Stomach (tissue), 19 donors: ENCODE measurements at places on chromosomes 2 and 18.

DNA sequence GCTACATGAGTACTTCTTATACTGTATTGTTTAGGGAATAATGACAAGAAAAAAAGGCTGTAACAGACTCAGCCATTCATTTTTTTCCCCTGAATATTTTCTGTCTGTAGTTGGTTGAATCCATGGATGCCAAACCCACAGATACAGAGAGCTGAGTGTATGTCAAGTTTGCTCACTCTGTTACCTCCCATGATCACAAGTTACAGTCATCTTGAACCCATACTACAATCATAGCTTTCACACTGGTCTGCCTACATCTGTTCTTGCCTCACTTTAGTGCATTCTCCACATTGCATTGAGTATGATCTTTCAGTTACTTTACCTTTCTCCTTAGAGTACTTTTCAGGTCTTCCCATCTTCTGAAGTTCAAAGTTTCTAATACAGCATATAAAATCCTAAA is 94.0 kb downstream of the BIRC6 start:
- no peaks in the 10 kb centered on the region for H3K4me1 ChIP-seq
- peaks cover 63% of the 10 kb centered on the region for H3K36me3 ChIP-seq
- no peak overlapping the region for H3K27ac ChIP-seq
- H3K4me3 ChIP-seq: no peak overlapping the region

- H3K27me3 ChIP-seq: no peaks in the 10 kb centered on the region
Observed at GRCh38 chr2:198698230-198698629, 759.5 kb downstream of the SATB2 start.

GRCh38 chr18:48896875-48897511 is 53.8 kb downstream of the SMAD7 start:
- H3K4me3 ChIP-seq: no peak overlapping the region
- H3K36me3 ChIP-seq: no peaks in the 10 kb centered on the region
- no peaks in the 10 kb centered on the region for H3K27me3 ChIP-seq
- peaks cover 38% of the 10 kb centered on the region for H3K4me1 ChIP-seq
- peak; percentile 63 for DNase-seq
- no peak overlapping the region for H3K27ac ChIP-seq

- H3K27ac ChIP-seq: no peak overlapping the region
- no peaks in the 10 kb centered on the region for H3K4me1 ChIP-seq
- H3K4me3 ChIP-seq: no peak overlapping the region
- no peaks in the 10 kb centered on the region for H3K27me3 ChIP-seq
- no peaks in the 10 kb centered on the region for H3K36me3 ChIP-seq
Observed at GRCh38 chr18:58570360-58571064, 58.4 kb downstream of the ALPK2 start.

- H3K27me3 ChIP-seq: no peaks in the 10 kb centered on the region
- peak overlapping the region; percentile 80 for H3K27ac ChIP-seq
- peaks cover 35% of the 10 kb centered on the region for H3K4me1 ChIP-seq
- H3K36me3 ChIP-seq: no peaks in the 10 kb centered on the region
- DNase-seq: no peak
Observed at GRCh38 chr2:102588213-102588939, 31.0 kb upstream of the SLC9A2 start.

DNA sequence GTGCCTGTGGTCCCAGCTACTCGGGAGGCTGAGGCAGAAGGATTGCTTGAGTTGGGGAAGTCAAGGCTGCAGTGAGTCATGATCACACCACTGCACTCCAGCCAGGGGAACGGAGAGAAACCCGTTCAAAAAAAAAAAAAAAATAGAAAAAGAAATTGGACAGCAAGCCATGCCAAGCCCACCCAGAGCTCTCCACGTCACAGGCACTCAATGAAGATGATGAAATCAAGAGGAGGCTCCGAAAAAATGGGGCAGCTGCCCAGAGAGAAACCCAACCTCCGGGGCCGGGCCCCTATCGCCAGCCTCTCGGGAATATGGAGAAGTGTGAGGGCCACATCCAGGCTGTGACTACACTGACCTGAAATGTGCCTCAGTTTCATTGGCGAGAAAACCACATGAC is 40.0 kb downstream of the BIN1 start:
- H3K36me3 ChIP-seq: peaks cover 58% of the 10 kb centered on the region
- peaks cover 25% of the 10 kb centered on the region for H3K4me1 ChIP-seq
- DNase-seq: peak; percentile 35
- H3K27ac ChIP-seq: peak overlapping the region; percentile 75

- no peak for DNase-seq
- no peaks in the 10 kb centered on the region for H3K27me3 ChIP-seq
- no peak overlapping the region for H3K4me3 ChIP-seq
- H3K36me3 ChIP-seq: no peaks in the 10 kb centered on the region
Observed at GRCh38 chr2:66852953-66853352, 418.0 kb downstream of the MEIS1 start.

GRCh38 chr2:74671479-74671878 is 17.4 kb downstream of the SEMA4F start:
- no peaks in the 10 kb centered on the region for H3K4me1 ChIP-seq
- no peak for DNase-seq
- no peak overlapping the region for H3K27ac ChIP-seq
- H3K4me3 ChIP-seq: no peak overlapping the region

- no peak overlapping the region for H3K27ac ChIP-seq
- no peaks in the 10 kb centered on the region for H3K27me3 ChIP-seq
- no peak overlapping the region for H3K4me3 ChIP-seq
- H3K36me3 ChIP-seq: no peaks in the 10 kb centered on the region
- peaks cover 55% of the 10 kb centered on the region for H3K4me1 ChIP-seq
Observed at GRCh38 chr2:106185475-106186184, 8.5 kb downstream of the UXS1 start.

DNA sequence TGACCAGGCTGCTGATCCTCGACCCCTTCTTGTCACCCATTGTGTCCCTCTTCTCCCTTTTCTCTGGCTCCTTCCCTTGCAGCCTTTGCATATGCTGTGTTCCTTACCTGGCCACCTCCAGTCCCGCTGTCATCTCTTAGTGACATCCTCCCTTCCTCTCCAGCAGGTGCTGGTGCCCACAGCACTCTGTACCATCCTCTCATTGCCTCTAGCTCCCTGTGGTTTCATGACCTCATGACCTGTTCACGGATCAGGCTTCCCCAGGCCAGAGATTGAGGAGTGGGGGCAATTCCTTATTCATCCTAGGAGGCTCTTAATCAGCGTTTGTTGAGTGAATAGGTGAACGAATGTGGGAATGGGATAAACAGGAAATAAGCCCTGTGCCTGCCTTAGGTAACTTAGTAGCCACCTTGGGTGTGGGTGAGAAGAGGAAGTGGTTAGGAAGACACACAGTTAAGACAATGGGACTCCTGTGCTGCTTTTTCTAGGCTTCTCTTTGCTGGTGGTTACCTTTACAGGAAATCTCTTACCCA is 35.5 kb downstream of the ITGA6 start:
- peak overlapping the region; percentile 90 for H3K27ac ChIP-seq
- H3K36me3 ChIP-seq: peaks cover 7% of the 10 kb centered on the region
- H3K4me1 ChIP-seq: peaks cover 32% of the 10 kb centered on the region

DNA sequence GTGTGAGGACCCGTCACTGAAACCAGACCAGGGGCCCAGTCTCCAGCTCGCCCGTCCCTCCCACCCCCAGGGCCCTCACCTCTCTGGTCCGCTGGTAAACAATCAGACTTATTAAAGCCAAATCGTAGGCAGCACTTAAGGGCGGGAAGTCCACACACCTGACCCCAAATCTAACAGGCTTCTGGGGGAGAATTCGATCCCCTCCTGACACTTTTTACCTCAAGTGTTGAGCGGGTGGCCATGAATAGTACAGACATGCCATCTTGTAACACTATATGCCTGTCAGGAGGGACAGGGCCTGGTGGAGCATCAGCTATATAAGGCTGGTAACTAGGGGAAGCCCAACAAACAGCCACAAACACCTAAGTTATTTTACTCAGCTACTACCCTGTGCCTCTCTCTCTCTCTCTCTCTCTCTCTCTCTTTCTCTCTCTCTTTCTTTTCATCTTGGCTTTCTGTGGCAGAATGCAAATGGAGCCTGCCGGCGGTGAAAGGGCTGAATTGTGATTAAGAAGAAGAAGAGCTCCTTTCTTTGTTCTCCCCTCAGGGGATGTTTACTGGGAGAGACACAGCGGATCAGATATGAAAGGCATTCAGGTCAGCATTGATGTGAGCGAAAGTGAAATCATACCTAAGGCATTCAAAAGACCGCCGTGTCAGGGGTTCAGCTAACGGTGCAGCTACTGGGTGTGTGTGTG is 9.5 kb downstream of the ZEB2 start:
- DNase-seq: no peak
- peaks cover 59% of the 10 kb centered on the region for H3K27me3 ChIP-seq
- H3K4me3 ChIP-seq: peak overlapping the region; percentile 6
- no peaks in the 10 kb centered on the region for H3K4me1 ChIP-seq
- no peaks in the 10 kb centered on the region for H3K36me3 ChIP-seq

- H3K36me3 ChIP-seq: no peaks in the 10 kb centered on the region
- H3K4me3 ChIP-seq: no peak overlapping the region
- no peaks in the 10 kb centered on the region for H3K27me3 ChIP-seq
- DNase-seq: no peak
Observed at GRCh38 chr2:192236136-192236535, 41.4 kb upstream of the TMEFF2 start.

GRCh38 chr18:54736981-54737380 is 91.3 kb upstream of the RAB27B start:
- H3K4me1 ChIP-seq: peaks cover 7% of the 10 kb centered on the region
- H3K36me3 ChIP-seq: no peaks in the 10 kb centered on the region
- no peak for DNase-seq
- no peak overlapping the region for H3K27ac ChIP-seq
- H3K4me3 ChIP-seq: no peak overlapping the region

- peaks cover 75% of the 10 kb centered on the region for H3K4me1 ChIP-seq
- H3K4me3 ChIP-seq: peak overlapping the region; percentile 30
- no peaks in the 10 kb centered on the region for H3K27me3 ChIP-seq
- peak; percentile 84 for DNase-seq
- H3K27ac ChIP-seq: peak overlapping the region; percentile 75
- no peaks in the 10 kb centered on the region for H3K36me3 ChIP-seq
Observed at GRCh38 chr2:237674731-237675276, 47.4 kb downstream of the LRRFIP1 start.

GRCh38 chr18:79069717-79070151 is 540 bp downstream of the ATP9B start:
- DNase-seq: no peak
- peak overlapping the region; percentile 94 for H3K27ac ChIP-seq
- H3K27me3 ChIP-seq: no peaks in the 10 kb centered on the region

DNA sequence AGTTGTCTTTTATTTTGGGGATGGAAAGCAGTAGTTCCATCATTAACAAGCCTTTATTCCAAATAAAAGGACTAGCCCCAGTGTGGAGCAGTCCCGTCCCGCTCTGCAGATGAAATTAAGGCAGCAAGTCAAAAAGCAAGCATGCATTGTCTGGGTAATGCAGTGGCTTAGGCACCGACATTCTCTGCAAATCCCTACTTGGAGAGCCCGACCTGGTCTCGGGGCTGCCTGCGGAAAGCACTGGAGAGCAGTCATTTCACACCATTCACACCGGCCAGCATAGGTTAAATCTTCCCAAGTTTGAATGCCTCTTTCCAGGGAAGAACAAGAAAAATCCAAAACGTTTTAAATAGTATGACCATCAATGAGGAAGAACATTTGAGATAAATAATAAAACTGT is 24.4 kb upstream of the RAB12 start:
- H3K27ac ChIP-seq: no peak overlapping the region
- no peaks in the 10 kb centered on the region for H3K4me1 ChIP-seq

DNA sequence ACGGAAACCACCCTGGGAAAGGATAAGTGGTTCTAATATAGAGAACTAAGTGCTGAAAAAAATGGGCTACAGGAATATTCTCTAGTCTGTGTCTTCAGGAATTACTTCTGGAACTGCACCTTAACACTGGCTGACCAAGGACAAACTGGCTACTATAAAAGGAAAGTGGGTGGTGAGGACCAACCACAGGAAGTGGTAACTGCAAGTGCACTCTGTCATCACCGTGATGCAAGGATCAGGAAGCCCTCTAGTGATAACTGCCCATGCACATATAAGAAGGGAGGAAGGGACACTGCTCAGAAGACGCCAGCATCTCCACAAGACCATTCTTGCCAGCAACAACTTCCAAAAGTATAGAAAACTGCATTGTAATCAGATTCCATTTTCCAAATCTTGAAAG is 424.4 kb upstream of the RGPD4 start:
- no peak overlapping the region for H3K4me3 ChIP-seq
- H3K4me1 ChIP-seq: no peaks in the 10 kb centered on the region
- DNase-seq: no peak
- no peaks in the 10 kb centered on the region for H3K36me3 ChIP-seq
- no peak overlapping the region for H3K27ac ChIP-seq

DNA sequence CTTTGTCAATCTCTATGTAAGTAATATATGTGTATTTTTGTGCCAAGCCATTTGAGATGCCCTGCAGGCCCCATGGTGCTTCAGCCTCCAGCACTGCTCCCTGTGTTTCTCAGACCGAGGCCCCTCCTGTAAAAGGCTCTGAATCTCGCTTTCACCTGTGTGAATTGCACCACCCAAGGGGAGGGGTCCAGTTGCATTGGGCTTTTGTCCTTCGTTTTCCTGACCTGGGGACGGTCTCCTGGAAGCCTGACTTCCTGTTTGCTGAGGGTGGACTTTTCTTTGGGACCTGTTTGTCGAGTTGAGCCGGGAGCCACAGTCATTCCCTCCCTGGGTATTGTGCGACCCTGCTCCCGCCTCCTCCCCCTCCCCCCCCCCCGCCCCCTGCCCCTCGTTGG is 48.9 kb downstream of the AGAP1 start:
- DNase-seq: peak; percentile 83
- peaks cover 67% of the 10 kb centered on the region for H3K4me1 ChIP-seq
- no peaks in the 10 kb centered on the region for H3K36me3 ChIP-seq
- H3K27ac ChIP-seq: peak overlapping the region; percentile 79
- H3K4me3 ChIP-seq: no peak overlapping the region

DNA sequence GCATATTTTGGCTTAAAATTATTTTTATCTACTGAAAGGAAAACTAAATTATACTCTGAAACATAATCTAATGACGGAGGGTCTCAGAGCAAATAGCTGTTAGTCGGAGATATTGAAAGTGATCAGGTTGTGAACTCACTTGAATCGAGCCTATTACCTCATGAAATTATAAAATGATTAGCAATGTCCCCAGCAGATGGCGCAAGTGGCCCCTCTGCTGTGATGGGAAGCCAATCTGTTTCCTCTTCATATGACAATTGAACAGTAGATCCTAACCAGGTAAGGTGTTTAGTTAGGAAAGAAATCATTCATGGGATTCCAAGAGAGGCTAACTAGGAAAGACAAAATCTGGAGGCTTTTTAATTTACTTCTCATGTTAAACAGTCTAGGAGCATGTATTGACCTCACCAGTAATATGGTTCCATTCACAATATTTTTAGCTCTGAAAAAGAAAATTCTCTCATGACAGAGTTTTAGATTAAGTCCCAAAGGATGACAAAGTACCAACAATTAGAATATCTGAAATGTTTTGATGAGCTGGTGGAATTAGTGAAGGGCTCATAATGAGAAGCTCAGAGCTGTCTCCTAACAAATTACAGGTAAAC is 29.9 kb upstream of the MPPE1 start:
- no peaks in the 10 kb centered on the region for H3K4me1 ChIP-seq
- no peak overlapping the region for H3K27ac ChIP-seq
- no peak overlapping the region for H3K4me3 ChIP-seq
- peak; percentile 90 for DNase-seq

DNA sequence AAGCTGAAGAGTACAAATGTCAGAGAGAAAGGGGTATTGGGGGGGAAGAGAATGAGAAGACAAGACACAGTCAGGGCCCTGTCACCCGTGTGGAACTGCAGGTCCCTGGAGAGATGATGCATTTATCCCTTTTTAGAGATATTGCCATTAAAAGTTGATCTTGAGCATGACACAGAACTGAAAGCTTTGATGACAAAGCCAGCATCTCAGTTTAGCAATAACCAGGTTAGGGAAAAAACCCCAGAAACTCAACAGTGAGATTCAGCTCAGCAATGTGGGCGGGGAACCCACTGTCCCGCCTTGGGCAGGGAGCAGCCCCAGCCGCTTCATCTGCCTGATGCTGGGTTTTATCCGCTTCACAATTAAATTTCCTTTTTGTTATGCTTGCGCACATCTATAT is 181.1 kb downstream of the NEDD4L start:
- H3K27ac ChIP-seq: peak overlapping the region; percentile 75
- no peaks in the 10 kb centered on the region for H3K36me3 ChIP-seq
- H3K4me3 ChIP-seq: no peak overlapping the region
- no peaks in the 10 kb centered on the region for H3K27me3 ChIP-seq
- no peak for DNase-seq
- H3K4me1 ChIP-seq: peaks cover 67% of the 10 kb centered on the region
